WERI-Rb-1 (cell line): ENCODE measurements at places on chromosomes 3 and 15.

- DNase-seq = peak; percentile 59
These were observed 5.2 kb upstream of the WNT7A start for GRCh38 chr3:13884851-13885703.

GRCh38 chr15:82643992-82644391, 3.2 kb downstream of the CPEB1 start:
- no peak for DNase-seq

- no peak for DNase-seq
These were observed 102.9 kb upstream of the RAD18 start for GRCh38 chr3:9066141-9066540.

DNA sequence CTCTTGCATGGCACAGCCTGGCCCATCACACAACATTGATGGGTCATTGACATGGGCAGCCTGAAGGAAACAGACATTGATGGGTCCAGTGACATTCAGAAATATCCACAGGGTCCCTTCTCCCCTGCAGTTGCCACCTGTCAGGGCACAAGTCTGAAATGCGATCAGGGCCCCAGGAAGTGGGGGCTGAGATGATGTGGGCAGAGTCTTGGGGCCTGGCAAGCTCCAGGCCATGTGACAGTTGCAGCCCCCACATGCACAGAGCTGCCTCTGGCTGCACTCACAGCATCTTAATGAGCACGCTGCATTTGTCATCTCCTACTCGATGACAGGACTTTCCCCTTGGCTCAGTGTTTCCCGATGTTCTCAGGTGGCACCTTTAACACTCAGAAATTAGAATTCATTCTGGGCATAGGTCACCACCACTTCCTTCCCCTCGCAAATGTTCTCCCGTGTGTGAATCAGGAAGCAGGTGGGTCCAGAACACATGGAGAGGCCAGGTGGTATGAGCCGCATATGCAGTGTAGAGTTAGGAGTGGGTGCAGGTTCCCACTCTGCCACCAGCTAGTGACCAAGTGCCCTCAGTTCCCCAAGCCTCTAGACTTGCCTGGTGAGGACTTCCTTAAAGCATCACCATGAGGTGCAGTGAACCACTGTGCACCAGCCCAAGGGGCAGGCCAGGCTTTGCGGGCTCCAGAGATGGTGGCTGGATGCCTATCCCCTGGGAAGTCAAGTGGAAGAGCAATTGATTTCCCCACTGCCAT, 1.6 kb upstream of the TXNRD3 start:
- no peak for DNase-seq

- no peak for DNase-seq
These were observed 42.4 kb upstream of the TLE3 start for GRCh38 chr15:70140025-70140542.

DNA sequence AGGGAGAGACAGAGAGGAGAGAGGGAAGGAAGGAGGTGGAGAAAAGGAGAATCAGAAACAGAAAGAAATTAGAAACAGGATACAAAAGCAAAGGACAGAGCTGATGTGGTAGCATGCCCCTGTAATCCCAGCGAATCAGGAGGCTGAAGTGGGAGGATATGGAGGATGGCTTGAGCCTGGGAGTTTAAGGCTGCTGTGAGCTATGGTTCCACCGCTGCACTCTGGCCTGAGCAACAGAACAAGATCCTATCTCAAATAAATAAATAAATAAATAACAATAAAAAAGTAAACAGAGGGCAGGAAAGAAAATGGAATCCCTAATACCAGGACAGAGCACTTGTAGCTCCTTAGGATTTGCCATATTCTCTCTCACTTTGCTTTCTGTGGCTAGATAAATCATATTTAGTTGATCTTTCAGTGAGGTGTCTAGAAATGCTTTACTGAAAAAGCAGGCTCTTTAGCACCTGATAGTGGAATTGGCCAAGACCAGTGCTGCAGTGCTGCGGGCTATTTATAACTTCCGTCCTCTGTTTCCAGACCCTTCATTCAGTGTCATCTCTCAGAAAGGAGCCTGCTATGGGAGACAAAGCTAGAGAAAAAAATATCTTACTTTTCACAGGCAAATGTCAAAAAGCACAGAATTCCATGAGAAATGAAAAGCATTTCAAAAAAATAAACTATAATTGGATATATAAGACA, 20.0 kb upstream of the SLC28A2 start:
- DNase-seq = no peak

DNA sequence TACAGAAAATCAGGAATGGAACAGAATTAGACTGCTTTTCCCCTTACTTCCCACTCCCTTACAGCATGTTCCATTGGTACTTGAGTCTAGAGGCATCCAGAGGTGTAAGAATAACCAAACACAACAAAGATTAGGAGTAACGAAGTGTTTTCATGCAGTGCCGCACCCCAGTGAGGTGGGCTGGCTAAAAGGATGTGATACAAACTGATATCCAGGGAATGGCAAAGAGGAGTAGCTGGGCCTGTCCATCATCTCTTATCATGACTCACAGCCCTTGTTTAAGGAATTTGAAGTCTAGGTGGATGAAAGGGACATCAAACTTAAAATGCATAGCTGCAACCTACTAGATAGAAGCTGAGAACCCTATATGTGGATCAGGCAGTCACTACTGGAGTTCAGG, 16.4 kb downstream of the SCG5 start:
- DNase-seq = no peak

- DNase-seq = no peak
These were observed 215.9 kb upstream of the LRRC3B start for GRCh38 chr3:26406636-26407035.

GRCh38 chr3:30682434-30683155, 76.2 kb downstream of the TGFBR2 start:
- no peak for DNase-seq

GRCh38 chr3:100151024-100151707, 36.9 kb upstream of the FILIP1L start:
- no peak for DNase-seq

DNA sequence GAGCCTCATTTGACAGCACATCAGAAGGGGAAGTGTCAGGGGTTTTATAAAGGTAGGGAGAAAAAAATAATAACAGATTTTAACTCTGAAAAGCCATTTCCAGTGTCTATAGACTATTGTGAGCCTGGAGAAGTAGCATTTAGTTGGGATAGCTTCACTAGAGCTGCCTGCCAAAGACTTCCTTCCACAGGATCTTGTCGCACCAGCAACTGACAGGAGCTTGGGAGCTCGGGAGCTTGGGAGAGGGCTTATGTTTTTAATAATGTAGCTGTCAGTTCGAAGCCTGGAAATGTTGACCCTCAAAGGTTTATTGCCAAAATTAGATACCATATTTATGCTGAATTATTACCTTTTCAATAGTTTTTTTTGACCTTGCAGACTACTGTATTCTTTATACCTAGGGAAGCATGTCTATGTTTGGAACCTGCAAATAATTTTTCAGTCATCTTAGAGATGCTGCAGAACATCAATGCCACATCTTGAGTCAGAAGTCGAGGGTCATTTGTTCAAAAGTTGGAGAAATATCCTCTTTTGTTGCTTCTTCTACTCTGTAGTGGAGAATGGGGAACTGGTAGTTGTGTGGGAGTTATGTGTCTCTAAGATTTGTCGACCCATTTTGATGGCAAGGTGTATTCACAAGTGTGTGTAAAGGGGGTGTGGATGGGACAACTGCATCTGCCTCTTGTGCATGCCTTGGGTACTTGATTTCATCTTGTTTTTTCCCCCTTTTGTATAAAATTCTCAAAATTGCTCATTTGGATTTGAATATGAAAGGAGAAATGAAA, 41.7 kb downstream of the ARPP21 start:
- DNase-seq = no peak

DNA sequence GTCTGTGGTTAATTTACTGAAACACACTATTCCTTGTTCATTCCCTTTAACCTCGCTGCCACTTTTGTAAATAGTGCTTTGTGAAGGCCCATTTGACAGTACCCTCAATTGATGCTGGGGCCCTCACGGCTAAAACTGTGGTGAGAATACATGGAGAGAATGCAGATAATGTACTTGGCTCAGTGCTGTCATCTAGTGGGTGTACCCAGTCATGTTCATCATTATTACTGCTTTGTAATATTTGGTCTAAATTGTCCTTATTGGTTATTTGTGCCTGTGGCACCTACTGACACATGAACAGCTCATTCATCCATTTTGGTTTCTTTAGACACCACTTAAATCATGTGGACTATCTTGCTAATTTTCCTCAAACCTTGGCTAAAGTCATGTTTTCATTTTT, 543.6 kb downstream of the EDEM1 start:
- no peak for DNase-seq
